Placental pericyte (primary cell): ENCODE measurements at places on chromosomes 1 and 21. TPM values are rescaled to one million over a fixed set of nuclear protein-coding genes. Genes with fewer than 3 reads are reported as not detected.

The KCNJ10 gene
- total RNA-seq, result not detected in 2 replicates

The VSIG8 gene
- total RNA-seq, result 0.22 and 0.43 TPM in 2 replicates

The MEX3A gene
- total RNA-seq, result 0.22 and 2.3 TPM in 2 replicates

The CD34 gene
- 0.14 TPM in 1 of 2 replicates, not detected in the other for total RNA-seq

The GJA5 gene
- 0.57 TPM in 1 of 2 replicates, not detected in the other for total RNA-seq

The DRAXIN gene
- total RNA-seq, result under 0.01 TPM in 1 of 2 replicates, not detected in the other

The DNM3 gene
- 0.22 and 1.4 TPM in 2 replicates for total RNA-seq

The RAP1GAP gene
- total RNA-seq, result 0.22 TPM in 1 of 2 replicates, not detected in the other

The CD1B gene
- not detected in 2 replicates for total RNA-seq

The MCOLN3 gene
- 0.29 and 0.44 TPM in 2 replicates for total RNA-seq

The NR1I3 gene
- not detected in 2 replicates for total RNA-seq

The OR6N2 gene
- total RNA-seq, result not detected in 2 replicates

The DENND2C gene
- 0.44 and 1.7 TPM in 2 replicates for total RNA-seq

The TOMM20 gene
- 93.4 and 104 TPM in 2 replicates for total RNA-seq

The PPP1R12B gene
- total RNA-seq, result 18.8 and 20.5 TPM in 2 replicates

The LAMB3 gene
- total RNA-seq, result 4.6 and 28.9 TPM in 2 replicates

The SMG7 gene
- total RNA-seq, result 21.4 and 33.5 TPM in 2 replicates

The LDLRAP1 gene
- 18.8 and 22.5 TPM in 2 replicates for total RNA-seq

The CYP4X1 gene
- total RNA-seq, result not detected in 2 replicates

The TRIM63 gene
- 0.22 TPM in 1 of 2 replicates, not detected in the other for total RNA-seq

The GSTM5 gene
- 0.22 and 0.43 TPM in 2 replicates for total RNA-seq

The OR2M3 gene
- under 0.01 TPM in 1 of 2 replicates, not detected in the other for total RNA-seq

The ERMAP gene
- 11.3 and 22.1 TPM in 2 replicates for total RNA-seq

The TNFRSF8 gene
- total RNA-seq, result under 0.01 and 0.14 TPM in 2 replicates
